ENCODE measurements at places on chromosomes 12 and 14.

GRCh38 chr14:70254476-70254961, 65.8 kb upstream of the SLC8A3 start:
- no peak for DNase-seq

- DNase-seq: no peak
Measured at GRCh38 chr12:90854136-90854689, 100.8 kb downstream of the CCER1 start.

- DNase-seq: no peak
Measured at GRCh38 chr12:68497107-68497506, 113.6 kb upstream of the RAP1B start.

GRCh38 chr14:104887623-104888488, 22.8 kb downstream of the CEP170B start:
- no peak for DNase-seq

- no peak for DNase-seq
Measured at GRCh38 chr14:100824091-100824551, 1.8 kb upstream of the MEG3 start.

GRCh38 chr14:75910048-75910447, 71.7 kb downstream of the TGFB3 start:
- DNase-seq: no peak

DNA sequence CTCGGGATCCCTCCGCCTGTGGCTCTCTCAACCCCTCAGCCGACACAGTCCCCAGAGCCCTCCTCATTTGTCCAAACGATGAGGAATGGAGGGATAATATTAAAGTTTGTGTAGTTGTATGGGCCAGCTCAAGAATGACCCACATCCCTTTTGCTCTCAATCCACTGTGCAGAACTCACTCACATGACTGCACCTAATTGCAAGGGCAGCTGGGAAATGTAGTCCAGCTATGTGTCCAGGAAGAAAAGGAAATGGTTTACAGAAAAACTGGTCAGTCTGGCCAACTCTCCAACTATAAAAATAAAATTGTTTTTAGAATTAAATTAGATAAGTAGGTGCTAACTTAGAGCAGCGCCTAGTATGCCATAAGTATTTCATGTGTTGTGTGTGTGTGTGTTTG, 66.6 kb downstream of the GALNT8 start:
- DNase-seq: no peak

- DNase-seq: no peak
Measured at GRCh38 chr12:47234576-47235141, 154.9 kb upstream of the AMIGO2 start.

- DNase-seq: no peak
Measured at GRCh38 chr12:26732005-26732908, 100.7 kb downstream of the ITPR2 start.

- no peak for DNase-seq
Measured at GRCh38 chr14:73264080-73264884, 27.0 kb downstream of the PAPLN start.

DNA sequence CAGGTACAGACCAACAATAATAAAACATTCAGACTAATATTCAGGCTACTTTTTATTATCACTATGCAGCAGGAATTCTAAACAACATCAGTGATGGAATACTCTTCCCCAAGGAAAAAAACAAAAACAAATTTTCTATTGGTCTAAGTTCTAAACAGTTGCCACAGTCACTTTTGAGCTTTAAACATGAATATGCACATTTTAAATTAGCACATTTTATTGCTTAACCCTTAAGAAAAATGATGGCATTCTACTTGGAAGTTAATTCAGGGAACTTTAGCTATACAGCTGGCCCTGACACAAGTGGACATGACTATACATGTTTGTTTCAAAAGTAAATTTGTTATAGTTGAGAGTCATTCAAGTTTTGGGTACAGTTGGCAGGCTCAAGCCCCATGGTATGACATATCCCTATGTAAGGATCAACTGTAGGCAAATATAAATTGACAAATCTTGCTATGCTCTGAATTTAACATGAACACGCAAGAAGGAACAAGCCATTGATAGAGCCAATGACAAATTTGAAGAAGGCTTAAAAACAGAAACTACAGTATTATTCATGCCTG, 224.3 kb upstream of the AMIGO2 start:
- peak; percentile 46 for DNase-seq

DNA sequence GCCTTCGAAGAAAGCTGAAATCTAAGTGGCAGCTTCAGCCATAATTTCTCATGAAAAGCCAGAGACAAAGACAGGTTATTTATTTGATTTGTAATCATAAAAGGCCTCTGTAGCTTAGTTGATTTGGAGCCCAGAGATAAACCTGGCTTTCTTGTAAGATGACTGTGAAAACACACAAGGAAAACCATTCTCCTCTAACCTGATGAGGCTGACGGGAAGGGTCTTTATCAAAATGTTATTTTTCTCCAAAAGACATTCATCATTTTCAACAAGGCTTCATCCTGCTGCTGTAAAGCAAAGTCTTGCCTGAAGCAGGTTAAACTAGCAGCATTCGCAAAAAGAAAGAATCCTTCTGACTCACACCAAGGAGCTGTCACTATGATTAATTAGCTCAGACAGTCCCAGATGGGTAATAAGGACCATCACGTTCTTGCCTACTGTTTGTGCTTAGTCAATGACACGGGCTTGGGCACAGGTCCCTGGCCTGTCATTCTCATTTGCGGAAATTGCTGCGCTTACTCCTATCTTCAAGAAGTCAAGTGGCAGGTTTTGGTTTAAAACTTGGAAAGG, 286.6 kb downstream of the C12orf75 start:
- DNase-seq: no peak

- DNase-seq: no peak
Measured at GRCh38 chr12:110024051-110024450, 24.3 kb downstream of the C12orf76 start.

DNA sequence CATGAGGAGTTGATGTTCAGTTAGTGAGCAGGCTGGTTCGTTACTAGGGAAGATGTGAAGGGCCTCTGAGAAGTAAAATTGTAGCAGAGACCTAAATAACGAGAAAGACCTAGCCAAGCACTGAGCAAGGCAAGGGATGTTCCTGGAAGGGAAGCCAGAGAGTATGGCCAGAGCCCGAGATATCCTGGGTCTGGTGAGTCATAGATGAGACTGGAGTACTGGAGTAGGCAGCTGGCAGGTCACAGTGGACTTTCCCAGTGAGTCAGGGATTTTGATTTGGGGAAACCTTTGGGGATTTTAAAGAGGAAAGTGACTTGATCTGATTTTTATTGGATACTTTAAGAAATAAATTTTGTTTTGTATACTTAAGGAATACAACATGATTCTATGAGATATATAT, 369.0 kb downstream of the DIO2 start:
- DNase-seq: no peak

DNA sequence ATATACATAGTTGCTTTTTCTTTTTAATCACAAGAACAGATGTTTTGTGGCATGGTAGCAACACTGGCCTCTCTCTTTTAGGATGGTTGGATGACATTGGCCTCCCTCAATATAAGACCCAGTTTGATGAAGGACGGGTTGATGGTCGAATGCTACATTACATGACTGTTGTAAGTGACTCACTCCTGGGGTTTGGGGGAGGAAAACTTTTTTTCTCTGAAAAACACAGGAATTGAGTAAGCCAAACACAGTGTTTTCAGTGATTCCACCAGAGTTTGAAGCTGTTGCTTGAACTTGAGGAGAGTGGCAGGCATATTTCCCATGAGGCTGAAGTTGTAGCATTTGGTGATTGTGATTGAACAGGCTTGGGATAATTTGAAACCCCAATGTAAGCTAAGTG, 13.7 kb upstream of the REP15 start:
- DNase-seq: no peak

DNA sequence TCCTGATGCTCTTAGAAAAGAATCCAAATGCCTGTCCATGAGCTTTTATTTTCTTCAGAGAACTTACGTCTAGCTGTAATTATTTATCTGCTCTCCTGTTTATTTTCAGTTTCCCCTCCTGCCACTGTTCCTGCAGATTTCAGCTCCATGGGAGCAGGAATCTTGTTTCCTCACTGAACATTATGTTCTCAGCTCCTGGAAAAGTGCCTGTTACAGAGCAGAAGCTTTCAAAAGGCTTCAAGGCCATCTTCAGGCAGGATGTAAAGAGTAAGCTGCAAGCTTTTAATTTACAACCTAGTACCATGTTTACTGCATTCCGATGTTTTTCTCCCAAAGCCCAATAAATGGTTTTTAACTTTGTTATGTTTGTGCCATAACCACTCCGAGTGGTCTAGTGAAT, 98.4 kb upstream of the BTG1 start:
- no peak for DNase-seq

DNA sequence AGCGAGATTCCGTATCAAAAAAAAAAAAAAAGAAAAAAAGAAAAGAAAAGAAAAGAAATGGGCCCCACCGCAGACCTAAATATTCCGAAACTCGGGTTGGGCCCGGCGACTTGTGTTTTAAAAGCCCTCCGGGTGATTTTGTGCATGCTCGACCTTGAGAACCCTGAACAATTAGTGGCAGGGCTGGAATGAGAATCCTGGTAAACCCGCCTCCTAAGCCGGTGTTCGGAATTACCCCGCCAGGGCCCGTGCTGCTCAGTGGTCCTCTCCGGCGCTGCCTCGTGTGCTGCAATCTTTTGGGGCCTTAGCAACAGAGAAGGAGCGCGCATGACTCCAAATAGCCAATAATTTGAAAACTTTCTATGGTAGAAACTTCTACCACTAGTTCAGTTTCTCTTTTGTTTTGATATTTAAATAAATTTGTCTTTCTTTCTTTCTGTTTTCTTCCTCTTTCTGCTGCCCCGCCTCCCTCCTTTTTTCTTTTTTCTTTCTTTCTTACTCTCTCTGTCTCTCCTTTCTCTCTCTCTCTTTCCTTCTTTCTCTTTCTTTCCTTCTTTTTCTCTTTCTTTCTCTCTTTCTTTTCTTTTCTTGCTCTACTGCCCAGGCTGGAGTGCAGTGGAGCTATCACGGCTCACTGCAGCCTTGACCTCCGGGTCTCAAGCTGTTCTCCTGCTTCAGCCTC, 1.5 kb upstream of the GALNT6 start:
- no peak for DNase-seq

GRCh38 chr12:57754411-57755193, at the start of gene MARCHF9:
Gene MARCHF9 (plus strand): TSS chr12:57755103. CDS start chr12:57755529, 426 bp downstream.
- no peak for DNase-seq

DNA sequence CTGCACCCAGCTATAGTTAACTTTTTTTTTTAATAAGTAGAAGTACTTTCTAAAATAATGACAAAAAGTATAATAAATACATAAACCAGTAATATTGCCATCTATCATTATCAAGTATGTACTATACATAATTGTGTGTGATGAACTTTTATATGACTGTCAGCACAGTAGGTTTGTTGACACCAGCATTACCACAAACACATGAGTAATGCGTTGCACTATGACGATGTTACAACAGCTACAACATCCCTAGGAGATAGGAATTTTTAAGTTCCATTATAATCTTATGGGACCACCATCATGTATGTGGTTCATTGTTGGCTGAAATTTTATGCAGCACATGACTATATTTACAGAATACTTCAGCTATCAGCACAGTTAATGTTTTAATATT, 62.9 kb upstream of the VSX2 start:
- DNase-seq: no peak

- DNase-seq: no peak
Measured at GRCh38 chr12:97474161-97474560, 11.6 kb downstream of the RMST start.

DNA sequence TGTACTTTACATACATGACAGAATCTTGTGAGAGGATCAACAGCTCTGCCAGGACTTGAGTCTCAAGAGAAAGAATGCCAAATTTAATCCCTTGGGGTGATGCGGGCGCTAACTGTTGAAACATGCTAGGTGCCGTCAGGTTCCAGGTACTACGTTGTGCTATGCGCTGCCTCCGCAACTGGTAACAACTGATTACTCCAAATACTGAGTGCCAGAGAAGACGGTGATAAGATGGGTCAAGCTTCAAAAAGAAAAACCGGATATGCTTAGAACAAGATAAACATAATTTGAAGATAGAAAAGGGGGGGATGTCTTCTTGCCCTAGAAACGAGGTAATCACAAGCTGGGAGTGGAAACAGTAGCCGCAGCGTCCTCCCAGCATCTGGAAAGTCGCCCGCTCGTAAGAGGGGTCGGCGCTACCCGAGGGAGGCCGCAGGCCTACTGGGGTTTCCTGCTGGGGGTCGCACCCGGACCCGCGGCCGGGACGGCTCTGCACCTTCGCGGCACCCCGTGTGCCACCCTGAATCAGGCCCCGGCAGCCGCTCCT, 678 bp downstream of the ZBTB25 start:
- no peak for DNase-seq
